ENCODE measurements at places on chromosomes 2 and 18.

- no peak for DNase-seq
Measured at GRCh38 chr2:6067806-6068205, 375.6 kb downstream of the SOX11 start.

DNA sequence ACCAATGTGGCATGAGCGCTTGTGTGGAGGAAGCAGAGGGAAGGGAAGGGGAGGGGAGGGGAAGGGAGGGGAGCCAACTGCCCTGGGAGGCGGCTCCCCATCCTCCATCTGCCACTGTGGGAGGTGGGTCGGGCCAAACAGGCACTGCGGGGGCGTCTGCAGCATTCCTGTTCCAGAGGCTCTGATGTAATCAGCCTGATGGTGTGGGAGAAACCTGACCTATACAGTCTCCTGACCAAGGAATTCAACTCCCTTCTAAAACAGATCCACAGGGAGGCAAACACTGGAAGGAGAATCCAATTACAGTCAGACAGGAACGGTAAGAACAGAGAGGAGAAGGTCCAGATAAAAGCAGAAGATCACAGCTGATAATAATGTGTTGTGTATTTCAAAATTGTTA lies 88.8 kb downstream of the CD8B2 start:
- no peak for DNase-seq

GRCh38 chr2:135259123-135259522 lies 207.0 kb downstream of the RAB3GAP1 start:
- no peak for DNase-seq

- no peak for DNase-seq
Measured at GRCh38 chr2:86570059-86570458, 6.8 kb upstream of the CHMP3 start.

GRCh38 chr2:209532321-209532720 lies 108.5 kb downstream of the MAP2 start:
- DNase-seq = no peak

GRCh38 chr2:41127351-41127750 lies 675.5 kb upstream of the SLC8A1 start:
- DNase-seq = no peak

GRCh38 chr2:86201671-86202335 lies 2.5 kb downstream of the MRPL35 start:
- DNase-seq = no peak

- no peak for DNase-seq
Measured at GRCh38 chr2:21001225-21001946, 42.5 kb downstream of the APOB start.

DNA sequence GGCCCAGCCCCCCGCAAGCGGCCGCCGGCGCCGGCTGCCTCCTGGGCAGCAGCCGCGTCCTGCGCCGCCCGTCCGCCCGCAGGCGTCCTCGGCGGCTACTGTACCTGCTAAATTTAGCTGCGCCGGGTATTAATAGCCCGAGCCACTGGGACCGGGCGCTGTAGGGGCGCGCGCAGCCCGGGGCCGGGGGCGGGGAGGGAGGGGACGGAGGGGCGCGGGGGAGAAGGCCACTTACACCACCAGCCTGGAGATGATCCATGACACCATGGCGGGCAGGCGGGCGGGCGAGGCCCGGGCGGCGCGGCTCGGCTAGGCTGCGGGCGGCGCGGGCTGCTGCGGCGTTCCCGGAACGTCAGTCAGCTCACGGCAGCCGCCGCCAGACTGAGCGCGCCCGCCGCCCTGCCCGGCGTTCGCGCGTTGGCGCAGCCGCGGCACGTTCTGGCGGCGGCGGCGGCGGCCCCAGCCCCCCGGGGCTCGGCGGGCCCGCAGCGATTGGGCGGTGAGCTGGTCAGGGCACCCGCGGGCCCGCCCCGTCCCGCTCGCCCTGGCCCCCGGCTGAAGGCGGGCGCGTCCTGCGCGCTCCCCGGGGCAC lies at the start of gene REEP1:
TSS of gene REEP1 (minus strand) at position 383 of the 592 bp plus-strand sequence. CDS start at position 267, 116 bp downstream.
- no peak for DNase-seq
